ENCODE measurements at places on chromosomes 12 and 14.

DNA sequence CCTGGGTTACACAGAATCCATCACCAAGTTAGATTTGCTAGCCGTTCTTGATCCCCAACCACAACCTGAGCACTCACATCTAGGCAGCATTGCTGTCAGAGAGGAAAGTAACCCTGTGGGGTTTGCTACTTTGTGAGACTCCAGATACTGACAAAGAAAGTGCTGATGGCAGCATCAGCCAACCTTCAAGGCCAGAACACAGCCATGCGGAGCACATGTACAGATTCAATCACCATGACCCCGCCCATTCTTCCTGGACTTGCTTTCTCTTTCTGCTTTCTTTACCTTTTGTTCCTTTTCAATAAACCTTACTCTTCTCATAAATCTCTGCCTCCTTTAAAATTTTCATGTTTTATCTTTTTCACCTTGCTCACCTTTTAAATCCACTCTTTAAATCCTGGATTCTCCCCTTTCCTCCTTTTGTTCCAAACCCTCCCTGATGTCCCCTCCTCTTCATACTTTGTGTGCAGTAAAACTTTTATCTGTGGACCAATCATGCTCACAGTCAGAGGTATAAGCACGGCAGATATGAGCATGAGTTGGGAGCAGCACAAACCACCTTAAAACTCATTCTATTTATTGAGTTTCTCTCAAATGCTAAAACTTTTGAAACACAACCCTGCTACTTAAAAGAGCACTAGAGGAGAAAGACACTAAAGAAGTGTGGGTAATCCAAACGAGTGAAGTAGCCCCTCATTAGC, 21.9 kb upstream of the CERS5 start:
- DNase-seq, result no peak

DNA sequence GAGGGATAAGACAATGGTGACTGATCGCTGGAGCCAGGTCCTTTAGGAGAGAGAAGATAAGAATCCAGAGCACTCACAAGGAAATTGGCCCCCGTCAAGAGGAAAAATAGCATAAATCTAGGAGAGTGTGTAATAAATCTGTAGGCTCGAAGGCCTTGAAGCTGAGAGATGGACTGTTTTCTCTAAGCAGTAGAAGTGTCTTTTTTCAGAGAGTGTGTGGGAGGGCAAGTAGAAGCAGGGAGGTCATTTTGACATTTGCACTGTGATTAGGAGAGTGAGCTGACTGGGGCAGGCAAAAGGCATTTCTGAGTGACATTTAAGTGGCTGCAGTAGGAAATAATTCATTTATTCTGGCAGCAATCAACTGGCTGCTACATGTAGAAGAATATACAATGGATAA, 78.0 kb upstream of the DDHD1 start:
- no peak for DNase-seq

GRCh38 chr14:91415794-91416743, 1.6 kb downstream of the CCDC88C start:
- peak; percentile 74 for DNase-seq

GRCh38 chr12:75505706-75506312, 5.6 kb downstream of the KRR1 start:
- DNase-seq, result no peak

- DNase-seq, result no peak
Observed at GRCh38 chr14:104040539-104040938, 45.0 kb upstream of the ASPG start.

DNA sequence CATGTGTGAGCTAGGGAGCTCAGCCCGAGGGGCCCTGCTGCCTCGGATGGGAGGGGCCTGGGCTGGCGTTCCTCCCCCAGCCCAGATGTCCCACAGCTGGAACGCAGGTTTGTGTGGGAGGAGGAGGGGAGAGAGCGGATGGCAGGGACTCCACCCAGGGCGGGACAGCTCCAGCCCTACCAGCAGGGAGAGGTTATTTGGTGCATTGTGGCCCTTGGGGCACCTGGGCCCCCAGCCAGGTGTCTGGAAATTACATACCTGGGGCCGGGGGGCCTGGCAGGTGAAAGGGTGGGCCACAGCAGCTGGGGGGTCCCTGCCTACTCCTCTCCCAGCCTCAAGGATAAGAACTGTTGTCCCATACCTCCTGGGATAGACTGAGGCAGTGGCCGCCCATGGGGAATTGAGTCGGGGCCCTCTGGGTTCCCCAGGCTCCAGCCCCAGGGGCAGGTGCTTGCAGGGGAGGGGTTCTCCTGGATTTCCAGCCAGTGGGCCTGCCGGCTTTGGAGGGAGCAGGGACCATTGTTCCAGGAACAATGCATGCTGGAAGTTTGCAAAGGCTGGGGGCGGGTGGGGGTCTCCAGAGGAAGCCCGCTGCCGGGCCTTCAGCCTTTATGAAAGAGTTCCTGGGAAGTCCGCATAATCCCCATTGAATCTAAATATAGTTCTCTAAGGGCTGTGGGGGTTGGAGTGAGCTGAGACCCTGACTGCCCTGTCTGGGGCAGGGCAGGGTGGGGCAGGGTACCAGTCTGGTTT, 1.2 kb downstream of the KIF26A start:
- no peak for DNase-seq

DNA sequence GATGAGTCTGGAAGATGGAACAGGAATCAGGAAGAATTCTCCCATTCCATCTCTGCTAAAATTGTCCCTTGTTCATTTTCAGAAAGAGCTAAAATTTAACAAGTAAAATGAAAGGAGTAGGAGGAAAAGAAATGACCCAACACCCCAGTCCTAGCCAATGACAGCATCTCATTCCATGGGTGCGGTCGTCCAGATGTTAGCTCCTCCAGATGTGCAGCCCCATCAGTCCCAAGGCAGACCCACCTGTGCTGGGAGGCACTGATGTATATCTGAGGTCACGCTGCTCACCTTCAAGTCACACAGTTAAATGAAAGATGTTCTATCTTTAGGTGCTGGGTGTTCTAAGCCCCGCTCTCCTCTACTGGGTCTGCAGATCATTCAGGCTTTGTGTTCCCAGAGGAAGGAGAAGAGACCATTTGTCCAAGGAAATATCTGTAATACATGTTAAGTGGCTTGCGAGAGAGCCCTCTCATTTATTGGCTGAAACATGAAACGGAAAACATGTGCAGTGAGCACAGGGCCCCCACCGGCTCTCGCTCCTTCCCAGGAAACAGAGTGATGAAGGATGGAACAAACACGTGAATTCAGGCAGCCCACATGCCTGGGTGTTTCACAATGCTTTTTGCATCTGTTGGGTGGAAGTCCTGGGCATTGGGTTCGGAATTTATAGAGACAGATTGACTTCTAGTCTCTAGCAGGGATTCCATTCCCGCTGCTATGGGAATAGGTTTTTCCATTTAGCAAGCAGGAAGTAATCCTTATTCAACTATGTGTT, 294.6 kb downstream of the NUAK1 start:
- no peak for DNase-seq

DNA sequence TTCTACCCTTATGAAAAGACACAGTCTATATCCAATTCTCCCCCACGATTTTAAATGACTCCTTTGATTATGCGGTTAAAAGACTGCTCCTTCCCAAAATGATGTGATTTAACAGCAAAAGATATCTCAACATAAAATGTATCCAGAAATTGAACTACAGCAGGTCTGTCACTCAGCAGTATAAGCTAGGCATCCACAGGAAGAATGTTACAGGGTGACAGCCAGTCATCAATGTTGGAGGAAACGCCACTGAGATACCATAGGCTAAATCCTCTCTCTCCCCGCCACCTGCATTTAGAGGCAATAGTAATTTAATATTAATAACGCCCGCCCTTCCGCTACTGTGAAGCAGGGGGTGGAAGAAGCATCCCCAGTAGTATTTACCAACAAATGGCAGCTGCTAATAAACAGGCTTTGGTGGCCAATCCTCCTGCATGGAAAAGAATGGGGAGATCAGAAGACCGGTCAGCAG, 613 bp downstream of the RECQL start:
- no peak for DNase-seq

DNA sequence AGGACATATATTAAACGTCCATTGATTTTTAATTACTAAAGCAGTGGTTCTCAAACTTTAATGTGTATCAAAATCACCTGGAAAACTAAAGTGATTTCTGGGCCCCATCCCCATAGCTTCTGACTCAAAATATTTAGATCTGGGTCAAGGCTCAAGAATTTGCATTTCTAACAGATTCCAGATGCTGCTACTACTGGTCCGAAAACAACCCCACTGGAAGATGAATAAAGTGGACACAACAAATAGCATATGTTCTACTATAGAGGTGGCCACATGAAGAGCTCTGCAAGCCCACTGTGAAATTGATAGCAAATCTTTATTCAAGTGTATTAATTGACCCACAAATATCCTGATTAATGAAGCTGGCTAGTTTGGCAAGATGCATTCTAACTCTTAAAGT, 69.4 kb downstream of the SPATA7 start:
- DNase-seq, result no peak
